Fibroblast of upper back skin (primary cell): ENCODE measurements at places on chromosomes 4 and X.

GRCh38 chr4:154739111-154739510, 4.7 kb upstream of the LRAT start:
- DNase-seq: no peak

- no peak for DNase-seq
Observed at GRCh38 chrX:106921637-106922036, 1.4 kb downstream of the CLDN2 start.

DNA sequence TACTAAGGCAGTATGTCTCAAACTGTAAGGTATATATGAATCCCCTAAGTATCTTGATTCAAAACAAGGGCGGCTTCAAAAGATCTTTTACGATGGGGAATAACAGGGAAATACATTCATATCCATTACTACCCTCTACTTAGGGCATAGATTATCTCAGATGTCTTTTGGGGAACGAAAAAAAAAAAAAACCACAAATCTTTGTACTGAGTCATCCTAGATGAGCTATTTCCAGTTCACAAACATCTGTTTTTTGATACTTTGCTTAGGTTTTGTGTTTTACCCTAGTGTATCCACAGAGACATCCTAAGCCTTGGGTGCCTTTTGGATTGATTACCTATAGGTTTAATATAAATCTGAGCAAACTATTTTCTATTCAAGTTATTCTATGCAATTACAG, 457.2 kb downstream of the NLGN4X start:
- DNase-seq: peak; percentile 38

- DNase-seq: no peak
Observed at GRCh38 chr4:113666386-113667114, 95.0 kb downstream of the CAMK2D start.

DNA sequence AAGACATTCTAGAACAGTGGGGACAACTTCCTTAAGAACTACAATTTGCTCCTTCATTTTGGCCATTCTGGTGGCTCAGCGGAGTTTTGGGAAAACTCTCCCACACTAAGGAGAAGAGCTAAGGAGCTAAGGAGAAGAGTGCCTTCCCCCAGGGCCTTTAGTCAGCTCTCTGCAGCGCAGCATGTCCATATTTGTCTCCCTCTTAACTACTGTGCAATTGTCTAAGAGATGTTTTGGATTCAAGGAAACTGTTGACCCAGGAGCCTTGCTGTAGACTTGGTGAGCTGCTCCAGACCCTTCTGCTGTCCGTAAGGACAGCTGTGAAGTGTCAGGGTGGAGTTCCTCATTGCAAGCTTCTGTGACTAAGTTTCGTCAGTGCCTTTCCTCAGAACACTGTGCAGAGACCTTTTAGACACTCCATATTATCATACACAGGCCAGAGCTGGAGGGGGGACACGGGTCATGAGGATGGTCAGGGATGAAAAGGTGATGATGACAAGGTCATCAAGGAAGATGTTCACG, 179.0 kb downstream of the NHS start:
- no peak for DNase-seq

DNA sequence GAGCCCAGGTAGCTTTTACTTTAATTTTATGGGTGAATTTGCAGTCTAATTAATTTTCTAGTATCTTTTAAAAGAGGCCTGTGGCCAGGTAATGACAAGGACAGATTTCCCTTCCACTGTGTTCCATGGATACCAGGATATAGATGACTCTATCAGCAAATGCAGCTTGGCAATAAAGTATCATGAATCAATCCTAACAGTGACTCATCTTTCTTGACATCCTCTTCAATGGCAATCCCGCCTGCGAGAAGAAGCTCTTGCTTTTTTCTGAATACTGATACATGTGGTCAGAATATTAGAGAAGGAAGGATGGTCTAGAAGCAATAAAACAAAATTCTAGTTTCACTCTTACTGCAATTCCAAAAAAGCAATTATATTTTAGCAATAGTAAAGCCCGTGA, 267.8 kb downstream of the DTHD1 start:
- no peak for DNase-seq
